ENCODE measurements at places on chromosomes 2 and 18. TPM values are rescaled to one million over a fixed set of nuclear protein-coding genes. Genes with fewer than 3 reads are reported as not detected.

IL36G gene
- total RNA-seq: not detected

DPP10 gene
- total RNA-seq: 2.6 TPM

BIRC6 gene
- 36.6 TPM for total RNA-seq

EXOC6B gene
- 14.3 TPM for total RNA-seq

GPAT2 gene
- total RNA-seq: 4.9 TPM

SMYD5 gene
- 21.3 TPM for total RNA-seq

AOX1 gene
- 23.7 TPM for total RNA-seq

PREB gene
- total RNA-seq: 53.0 TPM

RAB31 gene
- total RNA-seq: 18.9 TPM

PIEZO2 gene
- 25.4 TPM for total RNA-seq

MTIF2 gene
- total RNA-seq: 23.2 TPM

PTH2R gene
- not detected for total RNA-seq

All from epithelial cell of alveolus of lung (primary cell).